Stimulated activated CD4-positive, alpha-beta T cell treated with anti-CD3 and anti-CD28 coated beads, Interleukin-1b, Interleukin-23, amount 100 ng/mL, for 1 hour (primary cell): ENCODE measurements at places on chromosomes 6 and 20.

GRCh38 chr6:49479308-49479970 is 16.3 kb downstream of the CENPQ start:
- no peak for DNase-seq

DNA sequence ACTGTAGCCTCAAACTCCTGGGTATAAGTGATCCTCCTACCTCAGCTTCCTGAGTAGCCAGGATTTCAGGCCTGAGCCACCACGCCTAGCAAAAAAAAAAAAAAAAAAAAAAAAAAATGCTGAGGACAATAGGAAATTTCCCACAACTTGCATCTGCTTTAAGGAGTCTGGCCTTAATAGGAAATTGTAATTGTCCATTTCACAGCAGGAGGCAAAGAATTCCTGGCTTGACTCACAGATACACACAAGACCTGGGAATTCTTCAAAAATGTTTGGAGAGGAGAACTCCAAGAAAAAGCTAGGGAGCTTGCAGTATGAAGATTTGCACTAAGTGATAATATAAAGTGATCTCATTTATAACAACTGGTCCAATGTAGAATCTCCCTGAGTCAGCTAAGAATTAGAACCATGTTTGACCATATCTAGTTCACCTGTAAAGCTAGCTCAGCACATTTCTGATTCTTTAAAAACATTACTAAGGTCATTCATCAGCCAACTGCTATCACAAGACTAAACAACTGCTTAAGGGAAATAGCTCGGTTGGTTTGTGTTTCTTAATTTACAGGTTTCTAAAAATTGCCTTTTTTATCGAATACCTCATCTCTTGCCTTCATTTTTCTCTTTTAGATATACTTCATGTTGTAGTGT is 80.2 kb upstream of the SLC2A12 start:
- no peak for DNase-seq

- no peak for DNase-seq
These were observed 118.3 kb upstream of the SLC22A23 start for GRCh38 chr6:3575166-3575565.

DNA sequence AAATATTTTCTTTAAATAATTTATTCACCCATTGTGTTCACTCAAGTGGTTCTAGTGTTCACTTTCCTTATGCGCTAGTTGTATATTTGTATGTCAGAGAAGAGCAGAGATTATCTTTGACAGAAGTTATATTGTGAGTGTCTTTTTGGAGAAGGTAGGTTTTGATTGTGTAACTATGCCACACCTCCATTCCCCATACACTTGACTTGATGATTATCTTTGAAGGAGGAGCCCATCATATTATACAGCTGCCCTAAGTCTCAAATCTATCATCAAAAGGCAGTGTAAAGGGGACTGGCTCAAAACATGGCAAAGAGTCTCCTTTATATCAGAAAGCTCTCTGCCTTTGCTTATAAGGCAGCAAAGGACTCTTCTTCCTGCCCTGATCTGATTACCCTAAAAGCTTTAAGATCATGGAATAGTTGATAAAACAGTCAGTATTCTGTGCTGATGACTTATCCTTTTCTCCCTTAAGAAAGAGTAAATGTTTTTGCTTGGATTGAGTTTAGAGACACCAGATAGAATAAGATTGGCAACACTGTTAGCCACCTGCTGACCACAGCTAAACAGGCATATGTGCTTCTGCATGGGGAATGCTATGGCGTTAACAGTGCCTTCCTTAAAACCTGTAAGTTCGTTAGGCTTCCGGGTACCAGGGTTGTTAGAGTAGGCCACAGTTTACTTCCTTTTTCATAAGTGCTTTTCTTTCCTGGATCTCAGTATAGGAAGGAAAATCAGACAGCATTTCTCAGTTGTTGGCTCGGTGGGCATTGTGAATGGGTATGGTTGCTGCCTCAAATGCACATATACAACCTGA is 22.6 kb downstream of the TOP1 start:
- no peak for DNase-seq

DNA sequence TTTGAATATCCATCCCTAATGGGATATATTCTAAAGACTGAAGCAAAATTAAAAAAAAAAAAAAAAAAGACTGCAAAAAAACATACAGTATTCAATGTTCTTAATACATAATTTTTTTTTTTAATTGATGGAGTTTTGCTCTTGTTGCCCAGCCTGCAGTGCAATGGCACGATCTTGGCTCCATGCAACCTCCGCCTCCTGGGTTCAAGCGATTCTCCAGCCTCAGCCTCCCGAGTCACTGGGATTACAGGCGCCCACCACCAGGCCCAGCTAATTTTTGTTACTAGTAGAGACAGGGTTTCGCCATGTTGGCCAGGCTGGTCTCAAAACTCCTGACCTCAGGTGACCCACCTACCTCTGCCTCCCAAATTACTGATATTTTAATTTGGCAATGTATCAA is 29.3 kb downstream of the RANBP9 start:
- no peak for DNase-seq

- DNase-seq: no peak
These were observed 4.7 kb downstream of the GTSF1L start for GRCh38 chr20:43722153-43722505.

- DNase-seq: no peak
These were observed 368.8 kb downstream of the ESR1 start for GRCh38 chr6:152176268-152176667.

DNA sequence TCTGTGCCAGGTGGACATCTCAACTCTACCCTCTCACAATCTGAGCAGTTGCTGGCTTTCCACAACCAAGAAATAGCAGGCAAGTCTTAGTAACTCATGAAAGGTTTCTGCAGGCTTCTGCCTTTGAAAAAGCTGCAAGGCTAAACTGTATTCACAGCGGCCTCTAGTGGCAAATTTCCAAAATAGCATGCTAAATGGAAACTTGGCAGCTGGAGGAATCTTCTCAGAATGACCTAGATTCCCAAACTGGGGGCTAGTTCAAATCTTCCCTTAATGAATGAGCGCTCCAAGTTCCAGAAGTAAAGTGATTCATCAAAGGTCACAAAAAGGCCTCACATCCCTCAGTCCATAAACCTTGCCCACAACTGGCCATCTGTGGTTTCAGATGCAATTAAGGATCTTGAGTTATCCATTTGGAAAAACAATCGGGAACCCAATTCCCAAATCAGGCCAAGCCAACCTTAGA is 11.9 kb upstream of the CPNE5 start:
- no peak for DNase-seq

DNA sequence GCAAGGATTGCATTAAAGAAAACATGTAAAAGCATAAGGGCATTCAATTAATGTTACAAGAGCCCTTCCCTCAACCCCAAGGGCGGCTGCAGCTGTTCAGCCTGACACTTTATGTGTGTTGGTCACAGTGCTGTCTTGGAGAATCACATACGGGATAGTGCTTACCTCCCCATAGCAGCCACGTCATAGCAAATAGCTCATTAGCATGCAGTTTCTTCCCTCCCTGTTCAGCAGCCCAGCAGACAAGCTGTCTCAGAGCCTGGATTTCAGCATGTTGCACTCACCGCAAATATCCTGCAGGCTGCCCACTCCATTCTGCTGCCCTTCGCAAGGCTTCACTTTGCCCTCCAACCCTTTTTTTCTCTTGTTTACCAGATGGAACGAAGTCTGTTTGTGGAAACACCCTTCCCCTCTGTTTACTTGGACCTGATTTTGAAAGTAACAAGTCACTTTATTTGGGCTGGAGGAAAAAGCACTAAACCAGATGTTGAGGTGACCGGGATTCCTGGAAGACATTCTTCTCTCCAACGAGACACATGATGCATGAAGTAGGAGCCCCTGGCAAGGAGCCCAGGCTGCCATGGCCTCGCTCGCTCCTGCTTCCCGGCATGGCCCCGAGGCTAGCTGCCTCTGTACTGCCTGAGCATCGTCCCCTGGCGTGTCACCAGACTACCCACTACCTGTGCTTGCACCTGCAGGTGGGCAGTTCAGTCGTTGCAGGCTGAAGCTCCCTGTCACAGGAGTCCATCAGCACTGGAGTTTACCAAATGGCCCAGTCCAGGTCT is 151.6 kb upstream of the GMDS start:
- DNase-seq: no peak

GRCh38 chr6:73017476-73017875 is 207.8 kb downstream of the KHDC1L start:
- DNase-seq: no peak

DNA sequence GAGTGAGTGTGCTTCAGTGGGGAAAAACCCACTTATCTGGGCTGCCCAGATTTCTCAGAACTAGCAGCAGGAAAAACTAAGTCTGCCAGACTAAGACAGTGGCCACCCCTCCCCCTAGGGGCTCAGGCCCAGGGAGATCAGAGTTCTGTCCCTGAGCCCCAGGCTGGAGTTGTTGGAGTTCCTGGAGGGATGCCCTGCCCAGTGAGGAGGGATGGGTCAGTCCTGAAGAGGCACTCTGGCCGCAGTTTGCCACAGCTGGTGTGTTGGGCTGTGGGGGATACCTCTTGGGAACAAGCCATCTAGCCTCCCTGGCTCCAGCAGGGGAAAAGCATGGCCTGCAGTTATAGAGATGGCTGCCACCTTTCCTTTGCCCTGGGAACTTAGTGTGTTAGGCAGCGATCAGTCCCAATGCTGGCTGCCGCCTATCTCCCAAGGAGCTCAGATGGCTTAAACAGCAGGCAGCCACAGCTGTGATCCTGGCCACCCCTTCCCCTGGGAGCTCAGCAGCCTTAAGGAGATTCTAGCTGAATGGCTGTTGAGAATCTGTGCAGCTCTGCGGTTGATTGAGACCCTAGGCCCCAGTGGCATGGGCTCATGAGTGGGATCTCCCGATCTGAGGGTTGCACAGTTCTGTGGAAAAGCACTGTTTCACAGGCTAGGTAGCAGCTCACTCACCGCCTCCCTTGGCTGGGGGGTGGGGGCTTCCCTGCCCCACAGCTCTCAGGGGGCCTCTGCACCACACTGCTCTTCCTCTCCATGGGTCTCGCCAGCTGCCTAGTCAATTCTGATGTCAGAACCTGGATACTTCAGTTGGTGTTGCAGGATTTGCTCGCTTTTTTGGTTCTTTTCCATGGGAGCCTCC is 13.2 kb downstream of the SIRPG start:
- DNase-seq: no peak

DNA sequence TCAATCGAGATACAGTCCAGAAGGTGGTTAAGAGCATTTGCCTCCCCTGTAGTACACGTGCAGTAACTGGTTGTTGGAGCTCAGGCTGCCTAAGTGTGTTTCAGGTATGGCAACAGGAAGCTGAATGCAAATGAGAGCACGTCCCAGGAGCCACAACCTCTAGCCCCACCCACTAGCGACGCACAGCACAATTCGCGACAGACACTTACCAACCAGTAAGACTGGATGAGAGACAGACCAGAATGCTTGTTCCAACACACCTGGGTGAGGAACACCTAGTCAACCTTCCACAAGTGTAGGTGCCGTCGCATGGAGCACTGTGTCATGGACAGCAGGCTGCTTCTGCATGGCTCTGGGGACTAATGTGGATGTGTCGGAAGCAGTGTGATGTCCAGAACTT is 7.2 kb upstream of the SERPINB1 start:
- peak; percentile 41 for DNase-seq

- DNase-seq: no peak
These were observed 94.5 kb downstream of the SSR1 start for GRCh38 chr6:7218406-7218988.

GRCh38 chr6:134389129-134389528 is 71.2 kb upstream of the SGK1 start:
- no peak for DNase-seq

DNA sequence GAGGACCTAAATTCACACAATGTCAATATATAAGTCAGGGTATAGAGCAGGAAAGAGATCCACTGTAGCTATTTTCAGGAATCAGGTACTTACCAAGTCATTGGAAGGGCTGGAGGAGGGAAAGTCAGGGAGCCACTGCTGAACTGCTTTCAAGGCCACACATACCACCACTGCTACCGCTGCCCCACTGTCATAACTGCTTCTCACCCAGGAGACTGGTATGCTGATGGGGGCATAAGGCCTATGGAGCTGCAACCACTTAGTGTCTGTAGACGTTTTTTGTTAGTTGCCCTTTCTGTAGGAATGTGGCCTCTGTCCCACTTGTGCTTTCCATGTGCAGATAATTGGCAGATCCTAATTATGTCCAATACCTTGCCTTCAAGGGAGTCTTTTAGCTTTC is 5.4 kb downstream of the SMAP1 start:
- DNase-seq: no peak

DNA sequence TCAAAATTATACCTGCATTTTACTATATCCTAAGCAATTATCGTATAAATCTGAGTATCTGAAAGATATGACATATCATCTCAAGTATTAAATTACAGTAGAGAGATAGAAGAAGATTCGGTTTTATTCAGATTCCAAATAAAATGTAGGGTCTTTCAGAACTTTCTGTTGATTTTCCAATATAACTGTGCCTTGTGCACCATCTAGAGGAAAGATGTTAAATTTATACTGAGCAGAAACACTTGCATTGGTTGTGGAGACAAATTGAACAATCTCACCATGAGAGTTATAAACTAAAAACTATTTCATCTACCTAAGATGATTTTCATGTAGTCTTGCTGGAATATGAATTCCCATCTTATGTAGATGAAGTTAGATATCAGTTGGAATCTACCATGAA is 26.8 kb upstream of the HSF2 start:
- no peak for DNase-seq

GRCh38 chr6:39731565-39731964 is 6.4 kb upstream of the KIF6 start:
- DNase-seq: no peak

DNA sequence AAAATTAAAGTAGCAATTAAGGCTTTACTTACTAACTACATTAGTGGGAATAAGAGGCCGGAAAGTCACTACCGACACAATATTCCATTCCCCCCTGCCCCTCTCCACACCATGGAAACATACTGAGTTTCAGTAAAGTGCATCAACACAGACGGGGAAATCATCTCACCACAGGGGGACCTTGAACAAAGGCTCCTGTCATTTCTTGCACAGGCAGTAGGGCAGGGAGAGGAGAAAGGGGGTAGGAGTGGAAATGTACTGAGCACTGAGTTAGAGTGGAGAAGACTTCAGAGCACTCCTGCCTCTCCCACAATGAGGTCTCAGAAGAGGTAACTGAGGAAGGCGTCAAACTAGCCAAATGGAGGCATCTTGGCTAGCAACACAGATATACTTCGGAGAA is 1426.9 kb upstream of the EYS start:
- no peak for DNase-seq

- no peak for DNase-seq
These were observed 67.2 kb downstream of the TCP11 start for GRCh38 chr6:35073766-35074471.

GRCh38 chr6:104599821-104600638 is 259.7 kb downstream of the HACE1 start:
- no peak for DNase-seq

GRCh38 chr20:37347891-37348791 is 2.2 kb downstream of the SRC start:
- DNase-seq: no peak

DNA sequence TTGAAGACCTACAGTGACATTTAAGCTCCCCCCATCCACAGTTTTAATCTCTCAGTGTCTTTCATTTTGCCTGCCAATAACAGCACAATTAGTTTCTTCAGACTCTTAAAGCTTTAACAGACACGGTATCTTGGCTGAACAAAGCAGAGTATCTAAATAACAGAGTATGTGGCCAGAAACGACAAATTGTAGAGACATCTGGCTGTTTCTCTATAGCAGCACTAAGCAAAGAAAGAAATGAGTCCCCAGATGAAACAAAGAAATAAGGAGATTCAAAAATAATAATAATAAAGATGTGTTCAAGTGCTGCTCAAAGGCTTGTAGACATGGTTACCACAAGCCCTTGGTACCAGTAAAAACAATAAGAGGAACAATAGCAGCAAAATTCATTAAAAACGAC is 97.8 kb upstream of the HDAC2 start:
- no peak for DNase-seq
